ENCODE measurements at places on chromosomes 12 and 14.

DNA sequence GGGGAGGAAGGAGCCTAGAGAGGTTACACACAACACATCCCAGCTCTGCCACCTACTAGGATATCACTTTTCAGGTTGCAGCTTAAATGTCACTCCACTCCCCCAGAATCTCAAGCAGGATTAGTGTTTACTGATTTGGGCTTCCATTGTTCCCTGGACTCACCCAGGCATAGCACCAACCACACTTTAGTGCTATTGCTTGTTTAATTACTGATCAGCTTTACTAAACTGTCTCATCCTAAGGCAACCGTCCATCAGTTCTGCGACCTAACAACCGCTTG lies 6.1 kb upstream of the KRT18 start:
- DNase-seq, result no peak

- no peak for DNase-seq
Measured at GRCh38 chr12:108373111-108373510, 34.0 kb upstream of the CMKLR1 start.

DNA sequence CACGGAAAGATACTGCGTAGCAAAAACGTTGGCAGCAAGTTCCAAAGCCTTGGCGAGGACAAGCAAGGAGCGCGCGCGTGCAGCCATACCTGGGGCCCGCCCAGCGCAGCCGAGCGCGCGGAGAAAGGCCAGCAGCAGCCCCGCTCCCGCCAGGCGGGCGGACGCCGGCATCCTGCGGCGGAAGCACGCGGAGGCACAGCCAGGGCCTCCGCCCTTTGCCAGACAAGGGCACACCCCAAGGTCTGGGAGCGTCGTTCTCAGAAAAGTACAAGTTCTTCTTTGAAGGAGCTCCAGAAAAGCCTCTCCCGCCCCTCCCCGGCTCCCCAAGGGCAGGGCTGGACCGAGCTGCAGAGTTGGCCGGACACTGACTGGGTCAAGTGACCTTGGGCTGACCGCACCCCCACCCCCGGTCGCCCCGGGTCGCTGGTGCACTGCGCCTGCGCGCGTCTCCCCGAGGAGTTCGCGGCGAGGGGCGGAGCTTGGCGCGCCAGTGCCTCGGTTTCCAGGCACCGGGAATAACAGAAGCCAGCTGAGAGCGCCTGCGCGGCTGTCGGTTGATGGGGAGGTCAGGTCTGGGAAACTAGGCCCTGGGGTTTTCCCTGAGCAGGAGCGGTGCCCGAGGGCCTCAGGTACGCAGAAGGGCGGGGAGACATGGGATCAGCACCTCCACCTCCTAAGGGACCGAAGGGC lies at the start of gene ZC2HC1C:
Gene ZC2HC1C (plus strand): TSS at position 521 of the 690 bp plus-strand sequence. CDS start 933 bp downstream, outside the sequence.
- DNase-seq, result peak; percentile 91

DNA sequence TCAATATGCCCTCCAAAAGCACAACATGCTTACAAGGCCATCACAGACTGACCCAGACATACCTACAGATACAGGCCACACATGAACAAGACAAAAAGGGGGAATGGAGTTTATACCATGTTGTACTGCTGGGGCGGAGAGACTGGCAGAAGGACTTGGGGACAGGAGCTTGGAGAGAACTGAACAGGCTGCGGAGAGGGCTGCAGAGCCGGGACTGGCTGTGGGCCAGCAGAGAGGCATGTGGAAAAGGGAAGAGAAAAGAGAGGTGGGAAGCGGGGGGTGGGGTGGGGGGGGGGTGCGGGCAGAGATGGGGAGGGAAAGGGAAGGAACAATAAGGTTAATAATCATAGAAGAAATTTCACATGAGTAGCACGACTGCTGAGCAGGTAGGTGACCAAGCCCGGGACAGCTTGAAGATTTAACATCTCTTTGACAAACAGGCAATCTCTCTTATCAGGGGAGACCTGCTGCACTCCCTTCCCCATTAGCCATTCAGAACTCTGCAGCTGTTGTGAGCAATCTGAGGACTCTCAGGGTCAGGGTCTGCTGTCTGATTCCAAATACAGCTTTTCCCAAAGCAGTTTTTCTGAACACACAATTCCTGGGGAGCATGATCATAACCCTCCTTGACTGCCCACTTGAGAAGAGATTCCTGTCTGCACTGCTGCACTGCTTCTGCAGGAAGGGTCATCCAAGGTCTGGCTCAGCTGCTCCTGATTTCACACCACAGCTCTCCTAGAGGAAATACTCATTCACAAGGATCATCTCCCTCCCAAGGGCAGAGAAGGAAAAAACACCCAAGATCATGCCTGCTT lies 21.6 kb upstream of the STAC3 start:
- DNase-seq, result no peak

GRCh38 chr14:91872517-91873470 lies 5.5 kb upstream of the TC2N start:
- DNase-seq, result no peak

- no peak for DNase-seq
Measured at GRCh38 chr14:66507181-66507721, 696 bp upstream of the GPHN start.

DNA sequence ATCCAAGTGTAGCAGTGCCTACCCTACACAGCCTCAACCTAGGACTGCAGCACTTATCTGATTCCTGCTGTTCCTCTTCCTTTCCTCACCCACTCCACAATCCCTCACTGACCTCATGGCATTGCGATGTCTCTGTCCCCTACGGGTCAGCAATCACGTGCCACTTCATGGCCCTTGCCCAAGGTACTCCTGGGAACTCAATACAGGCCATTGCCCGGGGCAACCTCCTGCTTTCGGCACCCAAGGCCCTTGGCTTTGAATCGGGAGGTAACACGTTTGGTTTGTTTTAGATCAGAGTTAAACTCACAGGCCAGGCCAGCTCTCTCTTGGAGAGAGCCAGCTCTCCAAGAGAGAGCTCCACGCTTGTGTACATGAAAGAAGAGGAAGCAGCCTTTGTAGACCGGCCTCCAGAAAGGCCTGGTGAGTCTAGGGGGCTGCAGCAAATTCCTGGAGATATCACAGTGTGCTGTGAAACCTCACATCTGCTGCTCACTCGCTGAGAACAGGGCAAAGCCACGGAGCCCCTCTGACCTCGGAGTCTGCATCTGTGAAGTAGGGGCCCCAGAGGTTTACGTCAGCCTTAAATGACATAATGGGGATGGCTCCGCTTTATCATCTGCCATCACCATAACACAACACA lies 12.2 kb downstream of the CLMN start:
- no peak for DNase-seq

DNA sequence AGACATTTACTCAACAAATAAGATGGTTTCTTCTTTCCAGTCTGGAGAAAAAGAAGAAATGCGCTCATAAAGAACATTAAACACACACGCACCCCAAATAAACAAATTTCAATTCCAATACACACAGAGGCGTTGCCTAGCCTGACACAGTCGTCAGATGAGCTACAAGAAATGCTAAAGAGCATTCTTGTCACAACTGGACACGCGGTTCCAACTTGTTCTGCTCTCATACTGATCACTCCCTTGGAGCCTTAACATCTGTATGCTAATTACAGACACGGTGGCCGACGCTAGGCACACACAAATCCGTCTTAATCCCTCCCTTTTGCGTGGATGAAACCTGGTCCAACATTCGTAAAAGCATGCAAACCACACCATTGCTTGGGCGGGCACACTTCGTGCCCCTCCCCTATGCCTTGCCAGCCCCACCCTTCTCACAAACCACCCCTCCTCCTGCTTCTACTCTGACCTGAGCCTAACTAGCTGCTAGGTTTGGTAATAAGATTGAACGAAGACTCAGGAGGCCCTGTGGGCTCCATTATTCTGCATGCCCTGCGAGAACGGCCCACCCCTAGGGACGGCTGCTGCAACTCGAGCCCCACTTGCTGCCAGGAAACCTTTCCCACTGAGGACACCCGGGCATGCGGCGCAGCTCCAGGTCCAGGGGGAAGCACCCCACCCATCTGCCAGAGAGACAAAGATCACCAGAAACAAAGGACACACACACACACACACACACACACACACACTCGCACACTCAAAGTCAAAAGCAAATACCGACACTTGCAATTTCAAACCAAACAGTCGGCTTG lies 1.2 kb downstream of the KCNK10 start:
- DNase-seq, result no peak

DNA sequence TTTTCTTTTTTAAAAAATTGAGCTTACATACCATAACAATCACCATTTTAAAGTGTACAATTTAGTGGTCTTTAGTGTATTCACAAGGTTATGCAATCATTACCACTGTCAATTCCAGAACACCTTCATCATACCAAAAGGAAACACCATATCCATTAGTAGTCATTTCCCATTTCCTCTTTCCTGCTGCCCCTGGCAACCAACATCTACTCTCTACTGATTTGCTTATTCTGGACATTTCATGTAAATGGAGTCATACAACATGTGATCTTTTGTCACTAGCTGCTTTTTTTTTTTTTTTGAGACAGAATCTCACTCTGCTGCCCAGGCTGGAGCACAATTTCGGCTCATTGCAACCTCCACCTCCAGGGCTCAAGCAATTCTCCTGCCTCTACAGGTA lies 66.8 kb upstream of the CFL2 start:
- peak; percentile 88 for DNase-seq

GRCh38 chr12:29773076-29773475 lies 10.7 kb downstream of the TMTC1 start:
- no peak for DNase-seq

GRCh38 chr12:4011597-4011996 lies 138.4 kb upstream of the PARP11 start:
- DNase-seq, result no peak

GRCh38 chr12:12017135-12017581 lies 53.6 kb upstream of the BCL2L14 start:
- DNase-seq, result no peak

DNA sequence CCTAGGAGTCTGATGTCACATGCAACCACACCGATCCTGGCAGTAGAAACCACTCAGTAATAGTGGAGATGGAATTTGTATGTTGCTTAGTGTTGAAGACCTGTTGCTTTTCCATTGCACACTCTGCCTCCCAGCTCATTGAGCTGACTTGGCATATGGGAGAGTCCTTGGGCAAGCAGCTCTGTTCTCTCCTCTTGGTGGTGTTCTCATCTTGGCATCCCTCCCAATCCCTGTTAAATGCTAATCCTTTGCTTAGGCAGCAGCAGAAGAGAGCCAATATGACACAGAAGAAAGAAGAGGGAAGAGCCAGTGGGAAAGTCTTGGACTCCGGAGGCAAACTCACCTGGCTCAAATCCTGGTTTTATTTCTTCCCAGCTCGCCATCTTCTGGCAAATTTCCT lies 178.0 kb upstream of the CAND1 start:
- DNase-seq, result no peak

DNA sequence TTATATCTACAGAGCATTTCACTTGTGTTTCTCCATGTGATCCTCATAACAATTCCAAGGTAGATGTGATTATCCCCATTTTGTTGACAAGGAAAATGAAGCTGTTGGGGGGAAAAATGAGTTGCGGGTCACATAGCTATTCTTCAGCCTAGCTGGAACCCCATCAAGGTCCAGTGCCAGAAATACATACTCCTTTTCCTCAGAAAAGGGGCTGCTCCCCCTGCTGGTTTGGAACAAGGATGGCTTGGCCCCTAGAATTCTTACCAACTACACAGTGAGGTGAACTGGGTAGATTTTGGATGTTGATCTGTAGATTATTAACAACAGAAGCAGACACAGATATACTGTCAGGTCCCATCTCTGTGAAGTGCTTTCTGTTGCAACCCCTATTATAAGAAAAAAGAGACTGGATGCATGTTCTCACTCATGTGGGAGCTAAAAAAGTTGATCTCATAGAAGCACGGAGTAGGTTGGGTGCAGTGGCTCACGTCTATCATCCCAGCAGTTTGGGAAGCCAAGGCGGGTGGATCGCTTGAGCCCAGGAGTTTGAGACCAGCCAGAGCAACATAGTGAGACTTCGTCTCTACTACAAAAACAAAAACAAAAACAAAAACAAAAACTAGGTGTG lies 8.9 kb downstream of the IKZF4 start:
- peak; percentile 71 for DNase-seq

DNA sequence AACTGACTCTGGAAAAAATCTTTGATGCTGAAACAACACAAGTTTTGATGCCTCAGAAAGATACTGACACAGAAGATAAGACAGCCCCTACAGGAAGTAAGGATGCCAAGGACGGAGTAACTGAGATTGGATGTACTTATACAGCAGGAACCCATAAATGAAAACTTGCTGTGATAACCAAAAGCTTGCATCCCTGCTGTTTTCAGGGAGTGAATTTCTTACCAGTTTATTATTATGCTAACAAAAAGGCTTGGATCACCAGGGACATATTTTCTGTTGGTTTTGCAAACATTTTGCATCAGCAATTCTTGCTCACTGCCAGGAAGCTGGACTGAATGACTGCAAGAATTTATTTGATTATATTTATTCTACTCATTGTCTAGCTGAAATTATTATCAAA lies 197.7 kb downstream of the NAV3 start:
- no peak for DNase-seq

GRCh38 chr12:66879409-66879808 lies 200.5 kb upstream of the GRIP1 start:
- DNase-seq, result no peak

DNA sequence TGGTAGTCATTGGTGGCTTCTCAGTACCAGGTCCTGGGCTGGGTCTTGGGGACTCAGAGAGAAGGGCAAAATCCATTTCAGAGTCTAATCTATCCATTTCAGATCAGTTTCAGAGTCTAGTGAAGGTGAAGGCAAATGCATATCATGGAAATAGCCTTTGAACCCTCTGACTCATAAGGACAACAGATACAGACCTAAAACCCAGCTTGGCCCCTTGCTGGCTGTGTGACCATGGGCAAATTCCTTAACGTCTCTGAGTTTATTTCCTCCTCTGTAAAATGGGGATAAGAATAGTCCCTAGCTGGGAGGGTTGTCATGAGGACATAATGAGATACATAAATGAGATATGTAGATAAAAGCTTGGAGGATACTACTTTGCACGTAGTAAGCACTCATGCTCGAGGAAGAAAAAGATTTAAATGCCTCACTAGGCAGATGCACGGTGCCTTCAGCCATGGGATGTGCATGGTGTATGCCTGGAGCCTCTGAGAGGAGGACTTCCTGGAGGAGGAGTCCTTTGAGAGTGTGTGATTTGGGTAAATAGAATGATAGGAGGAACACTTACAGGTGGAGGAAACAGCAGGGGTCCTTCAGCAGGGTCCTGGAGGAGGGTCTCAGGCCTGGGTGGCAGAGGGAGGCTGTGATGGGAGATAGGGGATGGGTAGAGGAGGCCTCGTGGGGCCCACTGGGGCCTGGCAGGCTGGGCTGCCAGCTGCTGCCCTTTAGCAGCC lies 8.0 kb downstream of the DTX1 start:
- no peak for DNase-seq

- no peak for DNase-seq
Measured at GRCh38 chr14:105472486-105472991, 2.1 kb upstream of the CRIP2 start.

- DNase-seq, result peak; percentile 49
Measured at GRCh38 chr12:69241438-69242092, 2.2 kb downstream of the CPSF6 start.

DNA sequence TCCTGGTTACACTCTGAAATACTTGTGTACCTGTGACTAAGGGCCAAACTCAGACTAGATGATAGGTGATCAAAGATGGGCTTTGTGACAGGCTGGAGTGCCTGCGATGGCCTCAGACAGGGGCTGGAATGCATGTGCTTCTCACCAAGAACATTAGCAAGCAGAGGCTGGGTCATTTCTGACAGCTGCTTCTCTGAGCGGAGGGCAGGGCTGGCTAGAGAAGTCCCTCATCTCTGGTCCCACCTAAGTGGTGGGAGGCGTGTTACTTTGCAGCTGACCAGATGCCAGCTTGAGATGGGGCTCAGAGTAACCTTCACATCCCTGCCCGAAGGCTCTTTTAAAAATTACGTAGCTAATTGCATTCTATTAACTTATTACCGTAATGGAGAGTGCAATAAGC lies 106.8 kb upstream of the RTL1 start:
- DNase-seq, result no peak
